ENCODE measurements at places on chromosomes 5 and 9. TPM values are rescaled to one million over a fixed set of nuclear protein-coding genes. Genes with fewer than 3 reads are reported as not detected.

- DNase-seq, result no peak
Measured at GRCh38 chr5:171575808-171576207, 156.4 kb downstream of the FGF18 start.

DNA sequence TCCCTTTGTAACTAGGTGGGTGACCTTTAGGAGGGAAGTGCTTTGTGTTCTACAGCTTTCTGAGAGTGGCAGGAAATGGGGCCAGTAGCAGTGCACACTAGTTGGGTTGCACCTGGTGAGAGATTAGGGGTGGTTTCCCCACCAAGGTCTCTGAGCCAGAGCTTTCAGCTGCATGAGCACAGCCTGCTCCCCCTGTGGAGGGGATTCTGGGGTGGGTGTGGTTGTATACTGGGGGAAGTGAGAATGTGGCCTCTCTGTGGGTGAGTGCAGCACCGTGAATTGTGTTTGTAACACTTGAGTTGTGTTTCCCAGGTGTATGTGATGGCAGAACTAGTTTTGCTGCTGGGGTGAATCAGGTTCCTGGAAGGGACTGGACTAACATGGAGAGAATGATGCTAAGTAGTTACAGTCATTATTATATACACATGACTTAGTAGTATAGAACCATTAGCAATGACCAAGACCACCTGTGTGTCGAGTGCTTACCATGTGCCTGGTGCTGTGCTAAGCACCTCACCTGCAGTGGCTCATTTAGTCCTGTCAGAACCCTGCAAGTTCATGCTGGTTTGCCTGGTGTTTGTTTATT, 11.8 kb upstream of the CXXC5 start:
- DNase-seq, result no peak

- DNase-seq, result no peak
Measured at GRCh38 chr9:124501771-124502320, 5.4 kb downstream of the NR5A1 start.

GRCh38 chr9:118209343-118209742, 505.1 kb downstream of the TLR4 start:
- DNase-seq, result no peak

GRCh38 chr5:180204276-180204819, 4.7 kb downstream of the RASGEF1C start:
- no peak for DNase-seq

DNA sequence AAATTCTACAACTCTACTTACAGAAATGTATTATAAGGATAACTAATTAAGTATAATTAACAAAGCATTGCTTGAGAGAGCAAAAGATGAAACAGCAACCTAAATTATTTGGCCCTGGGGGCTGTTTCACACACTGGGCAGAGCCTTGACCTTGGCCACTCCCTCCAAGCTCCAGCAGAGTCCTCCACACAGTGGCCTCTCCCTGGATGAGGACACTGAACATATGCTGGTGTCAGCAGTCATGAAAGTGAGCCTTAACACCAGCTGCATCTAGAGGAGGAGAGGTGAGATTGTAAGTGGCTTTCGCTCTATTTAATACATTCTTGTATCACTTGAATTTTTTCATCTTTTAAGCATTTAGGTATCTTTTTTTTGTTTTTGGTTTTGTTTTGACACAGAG, 23.3 kb upstream of the ZDHHC12 start:
- no peak for DNase-seq

GRCh38 chr9:89839449-89839848, 234.6 kb downstream of the GADD45G start:
- DNase-seq, result no peak

DNA sequence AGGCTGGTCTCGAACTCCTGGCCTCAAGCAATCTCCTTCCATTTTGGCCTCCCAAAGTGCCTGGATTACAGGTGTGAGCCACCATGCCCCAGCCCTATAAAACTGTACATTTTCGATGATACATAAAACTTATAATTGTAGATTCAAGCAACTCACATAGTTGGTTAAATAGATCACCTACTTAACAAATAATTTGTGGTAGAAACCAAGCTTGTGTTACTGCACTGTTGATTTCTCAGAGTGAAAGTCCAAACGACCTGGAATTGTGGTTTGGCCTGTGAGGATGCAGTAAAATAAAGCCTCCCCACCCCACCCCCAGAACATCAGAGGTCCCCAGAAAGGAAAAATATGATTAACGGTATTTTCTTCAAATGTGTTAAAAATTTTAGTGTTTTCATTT, 92.7 kb downstream of the TRIO start:
- DNase-seq, result no peak

DNA sequence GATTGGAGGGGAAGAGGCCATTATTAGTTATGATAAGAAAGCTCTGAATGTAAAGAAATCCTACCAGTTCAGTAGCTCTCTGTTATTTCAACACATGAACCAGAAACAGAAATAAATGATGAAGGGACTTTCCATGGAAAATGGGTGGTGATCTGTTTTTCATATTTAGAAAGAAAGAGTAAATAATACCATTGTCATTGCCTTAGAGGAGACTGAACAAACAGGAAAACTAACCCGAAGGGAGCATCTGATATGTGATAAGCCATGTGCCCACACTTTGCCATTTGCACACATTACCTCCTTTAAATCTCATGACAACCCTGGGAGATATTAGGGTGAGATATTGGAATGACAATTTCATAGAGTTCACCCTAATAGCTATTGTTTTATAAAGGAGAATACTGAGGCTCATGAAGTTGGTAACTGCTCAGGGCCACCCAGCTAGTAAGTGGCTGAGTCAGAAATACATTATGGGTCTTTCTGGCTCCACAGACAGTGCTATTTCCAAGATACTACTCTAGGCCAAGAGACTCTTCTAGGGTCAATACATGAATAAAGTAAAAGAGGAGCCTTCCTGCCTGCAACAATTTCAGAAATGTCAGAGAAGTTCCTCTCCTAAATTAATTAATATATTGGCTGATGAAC, 111.0 kb upstream of the SLIT3 start:
- peak; percentile 20 for DNase-seq

DNA sequence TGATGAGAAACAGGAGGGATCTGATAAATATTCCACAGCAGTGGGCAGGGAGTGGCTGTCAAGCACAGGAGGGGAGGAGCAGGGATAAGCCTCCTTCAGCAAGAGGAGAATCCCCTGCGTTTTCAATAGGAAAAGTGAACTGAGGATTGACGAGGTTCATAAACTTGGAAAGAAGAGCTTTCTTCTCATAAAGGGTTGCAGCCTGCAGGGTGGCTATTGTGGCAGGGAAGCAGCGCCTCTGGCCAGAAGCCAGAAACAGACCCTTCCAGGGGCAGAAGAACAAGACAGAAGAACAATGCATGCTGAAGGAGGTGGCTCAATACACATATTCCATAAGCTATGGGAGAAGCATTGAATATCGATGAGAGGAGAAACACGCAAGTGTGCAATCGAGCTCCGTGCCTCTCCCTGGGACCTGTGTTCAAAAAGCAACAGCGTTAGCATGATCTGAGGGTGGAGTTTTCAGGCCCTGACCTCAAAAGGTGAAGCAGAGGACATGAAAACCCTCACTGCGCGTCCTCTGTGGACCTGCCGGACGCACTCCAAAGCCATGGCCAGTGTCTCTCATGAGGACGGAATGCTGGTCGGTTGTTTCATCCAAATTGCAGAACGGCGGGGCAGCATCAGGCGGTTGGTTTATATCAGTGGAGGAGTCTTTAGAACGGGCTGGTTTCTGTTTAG, 67.6 kb downstream of the ANKRD33B start:
- DNase-seq, result no peak

GRCh38 chr5:6684075-6684474, 29.2 kb upstream of the TENT4A start:
- no peak for DNase-seq

GRCh38 chr9:33923079-33923478, 106.1 kb downstream of the UBE2R2 start:
- DNase-seq, result no peak

DNA sequence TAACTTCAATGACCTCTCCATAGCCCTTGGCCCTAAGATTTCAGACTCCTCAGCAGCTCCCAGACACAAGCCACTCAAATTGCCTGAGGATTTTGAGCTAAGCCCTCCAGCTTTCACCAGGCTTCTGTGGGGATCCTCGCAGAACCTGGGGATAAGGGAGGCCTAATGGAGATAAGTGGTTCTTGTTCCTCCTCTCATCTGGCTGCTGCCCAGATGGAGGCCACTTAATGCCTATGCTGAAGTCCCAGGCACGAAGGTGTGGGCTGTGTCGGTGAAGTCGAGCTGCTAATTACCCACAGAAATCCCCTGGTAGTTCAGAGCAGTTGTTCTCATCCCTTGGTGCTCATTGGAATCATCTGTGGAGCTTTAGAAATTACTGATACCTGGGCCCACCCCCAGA, 10.3 kb upstream of the FAT2 start:
- DNase-seq, result no peak

- peak; percentile 56 for DNase-seq
Measured at GRCh38 chr5:57675236-57675635, 192.6 kb upstream of the ACTBL2 start.

- peak; percentile 52 for DNase-seq
Measured at GRCh38 chr5:137252512-137252911, 246.6 kb downstream of the SPOCK1 start.

GRCh38 chr5:124581738-124582560, 164.5 kb downstream of the ZNF608 start:
- DNase-seq, result no peak

GRCh38 chr5:115457571-115457970, 87.0 kb downstream of the FEM1C start:
- no peak for DNase-seq

GRCh38 chr5:37710965-37711364, 128.9 kb downstream of the GDNF start:
- peak; percentile 14 for DNase-seq

DNA sequence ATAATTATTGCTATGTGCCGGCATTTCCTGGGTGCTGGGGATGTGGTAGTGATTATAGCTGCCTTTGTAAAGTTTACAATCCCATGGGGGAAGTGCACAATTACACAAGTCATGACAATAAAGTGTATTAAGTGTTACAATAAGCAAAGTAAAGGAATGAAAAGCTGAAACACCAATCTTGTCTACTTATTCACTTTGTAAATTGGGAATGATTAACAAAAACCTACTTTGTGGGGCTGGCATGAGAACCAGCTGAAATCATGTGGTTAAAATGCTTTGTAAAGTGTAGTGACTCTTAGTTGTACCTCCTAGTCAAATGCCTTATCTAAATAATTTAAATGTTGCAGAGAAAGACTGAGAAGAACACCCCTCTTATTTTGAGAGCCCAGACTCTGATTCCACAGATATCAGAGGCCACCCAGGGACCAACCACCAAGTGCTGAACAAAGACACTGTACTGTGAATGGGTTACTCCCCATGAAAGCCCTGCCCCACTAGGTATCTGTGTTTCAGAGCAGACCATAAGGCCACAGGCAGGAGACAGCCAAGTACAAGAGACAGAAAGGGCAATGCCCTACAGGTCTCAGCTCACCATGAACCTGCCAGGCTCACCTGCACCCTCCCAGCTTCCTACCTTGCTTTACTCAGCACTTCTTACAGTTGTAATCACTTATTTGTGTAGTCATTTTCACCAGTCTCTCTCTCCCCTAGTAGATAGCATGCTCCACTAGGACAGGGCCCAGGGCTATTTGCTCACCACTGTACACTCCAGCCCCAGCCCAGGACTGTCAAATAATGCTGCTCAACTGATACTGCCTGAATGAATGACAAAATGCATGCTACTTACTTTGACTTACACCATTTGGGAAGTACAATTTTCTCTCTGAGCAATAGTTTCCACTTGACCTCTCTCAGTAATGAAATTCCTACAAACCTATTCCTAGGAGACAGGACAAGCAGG, 101.6 kb upstream of the APC start:
- DNase-seq, result no peak

GRCh38 chr9:104247899-104248460, 153.9 kb downstream of the SMC2 start:
- DNase-seq, result peak; percentile 10

DNA sequence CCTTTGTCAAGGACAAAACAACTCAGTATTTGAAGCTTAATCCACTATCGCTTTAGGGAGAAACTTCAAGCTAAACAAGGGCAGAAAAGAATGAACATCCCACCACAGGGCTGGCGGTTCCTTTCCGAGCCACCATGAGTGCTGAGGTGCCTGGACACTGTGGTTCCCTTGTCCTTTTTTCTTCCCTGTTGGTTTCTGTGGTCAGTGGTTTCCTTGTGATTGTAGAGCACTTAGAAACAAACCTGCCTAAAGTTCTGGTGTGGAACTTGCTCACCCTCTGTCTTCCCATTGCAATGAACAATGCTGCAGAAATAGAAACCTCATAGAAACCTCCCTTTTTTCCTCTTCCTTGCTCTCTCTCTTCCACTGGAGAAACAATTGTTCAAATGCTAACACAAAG, 79.3 kb upstream of the TBC1D2 start:
- no peak for DNase-seq

- no peak for DNase-seq
Measured at GRCh38 chr5:28329176-28329575, 1290.8 kb upstream of the CDH9 start.

DNA sequence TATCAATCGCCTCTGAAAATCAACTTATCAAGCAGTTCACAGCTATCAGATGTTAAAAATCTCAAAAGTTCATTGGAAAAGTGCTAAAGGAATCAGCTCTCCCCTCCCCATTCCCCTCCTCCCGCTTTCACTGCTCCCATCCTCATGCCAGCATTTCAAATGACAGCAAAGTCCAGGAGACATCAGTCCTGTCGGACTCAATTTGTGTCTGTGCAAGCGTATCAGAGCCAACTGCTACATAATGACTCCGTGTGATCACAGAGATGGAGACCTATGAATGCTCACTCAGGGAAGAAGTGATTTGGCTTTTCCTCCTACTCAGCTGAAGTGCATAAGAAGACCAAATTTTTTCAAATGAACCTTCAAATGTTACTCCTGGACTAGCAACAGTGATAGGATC, 937.2 kb upstream of the DMAC1 start:
- DNase-seq, result no peak

GRCh38 chr9:115590011-115590410, 472.1 kb upstream of the TNC start:
- peak; percentile 94 for DNase-seq

GRCh38 chr5:124180299-124180874, 566.1 kb downstream of the ZNF608 start:
- no peak for DNase-seq

- no peak for DNase-seq
Measured at GRCh38 chr9:120950421-120951388, 24.1 kb upstream of the TRAF1 start.

The GDA gene
- total RNA-seq, result not detected

The OLFM1 gene
- total RNA-seq, result 5.5 TPM

The SLC6A18 gene
- not detected for total RNA-seq

The NMRK1 gene
- total RNA-seq, result 15.1 TPM

The LCN15 gene
- not detected for total RNA-seq

The TRAF1 gene
- 4.2 TPM for total RNA-seq

The PLEKHG4B gene
- 6.1 TPM for total RNA-seq

The CBY3 gene
- not detected for total RNA-seq

The DMRT3 gene
- not detected for total RNA-seq

The SLC25A2 gene
- 0.25 TPM for total RNA-seq

The GABRA6 gene
- not detected for total RNA-seq

The LCN6 gene
- not detected for total RNA-seq

The LCN9 gene
- 4.8 TPM for total RNA-seq

The FOXB2 gene
- total RNA-seq, result not detected

The CTNND2 gene
- 4.5 TPM for total RNA-seq

All from astrocyte (in vitro differentiated cells and primary cell).